ENCODE measurements at places on chromosomes 1 and 21. TPM values are rescaled to one million over a fixed set of nuclear protein-coding genes. Genes with fewer than 3 reads are reported as not detected.

The C1QC gene
- total RNA-seq, result 0.21 TPM

The OR2L8 gene
- total RNA-seq, result not detected

The HRNR gene
- total RNA-seq, result not detected

DNA sequence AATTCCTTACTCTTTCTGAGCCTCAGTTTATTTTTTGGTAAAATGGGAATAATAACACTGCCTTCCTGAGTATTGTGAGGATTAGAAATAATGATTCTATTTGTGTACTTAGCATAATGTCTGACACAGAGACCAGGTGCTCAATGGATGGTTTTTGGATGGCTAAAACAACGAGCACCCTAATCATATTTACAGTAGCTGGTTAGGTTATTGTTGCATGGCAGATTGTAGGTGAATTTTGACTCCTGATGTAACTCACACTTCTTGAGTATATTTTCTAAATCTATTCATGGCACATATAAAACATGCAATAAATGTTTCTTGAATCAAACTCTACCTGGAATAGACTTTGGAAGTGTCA is 11.9 kb upstream of the DUSP10 start:
- H3K36me3 ChIP-seq, result no peaks in the 10 kb centered on the region
- H3K4me1 ChIP-seq, result no peaks in the 10 kb centered on the region
- DNase-seq, result no peak
